ENCODE measurements at places on chromosomes 3 and 15.

- no peak for DNase-seq
These were observed 15.4 kb downstream of the MYH15 start for GRCh38 chr3:108494906-108495531.

GRCh38 chr3:42500909-42501308 lies 1.5 kb upstream of the VIPR1 start:
- DNase-seq, result no peak

DNA sequence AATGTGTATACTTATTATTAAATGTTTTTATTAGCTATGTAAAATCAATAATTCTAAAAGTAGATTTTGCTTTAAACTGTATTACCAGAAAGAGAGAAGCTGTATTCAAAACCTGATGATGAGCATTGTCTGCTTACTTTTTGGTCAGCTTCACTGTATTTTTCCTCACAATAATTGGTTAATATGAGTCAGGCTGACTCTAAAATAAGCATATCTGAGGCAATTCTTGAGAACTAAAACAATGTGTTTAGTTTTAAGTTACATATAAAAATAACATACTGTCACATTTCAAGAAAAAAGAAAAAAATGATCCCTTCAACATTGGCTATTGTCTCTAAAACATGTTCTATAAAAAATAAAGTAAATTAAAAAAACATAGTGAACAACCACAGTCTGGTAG lies 66.1 kb downstream of the EPHA3 start:
- peak; percentile 8 for DNase-seq

- no peak for DNase-seq
These were observed 151.6 kb downstream of the RSRC1 start for GRCh38 chr3:158261371-158261991.

DNA sequence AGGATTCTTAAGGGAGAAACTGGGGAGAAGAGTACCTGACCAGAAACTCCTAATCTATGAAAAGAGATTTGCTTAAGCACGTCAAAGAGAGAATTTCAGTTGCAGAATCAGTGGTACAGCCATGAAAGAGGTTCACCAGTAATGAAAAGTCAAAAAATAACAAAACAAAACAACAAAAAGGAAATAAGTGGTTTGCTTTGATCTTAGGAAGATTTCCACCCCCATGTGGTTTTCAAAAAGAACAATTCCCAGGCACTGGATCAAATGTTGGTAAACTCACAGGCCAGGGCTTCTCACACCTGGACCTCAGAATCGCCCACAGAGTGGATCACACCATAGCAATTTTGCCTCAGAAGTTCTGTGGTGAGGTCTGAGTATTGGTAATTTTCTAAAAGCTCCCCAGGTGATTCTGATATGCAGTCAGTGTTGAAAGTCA lies 67.5 kb downstream of the TMEM39A start:
- no peak for DNase-seq

DNA sequence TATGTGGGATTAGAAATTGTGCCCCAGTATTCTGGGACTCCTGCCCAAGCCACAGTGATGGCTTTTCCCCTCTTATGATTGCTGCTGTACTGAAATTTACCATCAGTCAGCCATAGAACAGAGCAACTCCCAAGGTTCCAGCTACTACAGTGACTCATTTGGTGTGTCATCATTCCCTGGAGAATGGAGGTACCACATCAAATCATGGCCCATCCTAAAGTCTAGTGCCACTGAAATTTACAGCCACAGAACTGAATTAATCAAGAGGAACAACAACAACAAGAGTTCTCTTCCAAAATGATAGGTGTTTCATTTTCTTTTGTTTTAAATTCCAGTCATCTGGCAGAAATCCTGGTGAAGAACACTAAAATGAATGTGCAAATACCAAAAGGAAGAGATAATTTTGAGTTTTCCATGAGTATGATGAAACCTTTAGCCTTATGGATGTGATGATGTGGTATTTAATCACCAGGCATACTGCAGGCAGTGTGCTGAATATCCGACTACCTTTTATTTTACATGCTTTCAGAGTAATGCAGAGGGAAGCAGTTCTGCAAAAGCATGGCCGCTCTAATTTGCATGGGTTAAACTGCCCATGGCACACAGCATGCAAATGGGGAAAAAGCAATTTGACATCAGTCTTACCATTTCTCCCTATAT lies 75.6 kb upstream of the SLC2A2 start:
- DNase-seq, result peak; percentile 88

DNA sequence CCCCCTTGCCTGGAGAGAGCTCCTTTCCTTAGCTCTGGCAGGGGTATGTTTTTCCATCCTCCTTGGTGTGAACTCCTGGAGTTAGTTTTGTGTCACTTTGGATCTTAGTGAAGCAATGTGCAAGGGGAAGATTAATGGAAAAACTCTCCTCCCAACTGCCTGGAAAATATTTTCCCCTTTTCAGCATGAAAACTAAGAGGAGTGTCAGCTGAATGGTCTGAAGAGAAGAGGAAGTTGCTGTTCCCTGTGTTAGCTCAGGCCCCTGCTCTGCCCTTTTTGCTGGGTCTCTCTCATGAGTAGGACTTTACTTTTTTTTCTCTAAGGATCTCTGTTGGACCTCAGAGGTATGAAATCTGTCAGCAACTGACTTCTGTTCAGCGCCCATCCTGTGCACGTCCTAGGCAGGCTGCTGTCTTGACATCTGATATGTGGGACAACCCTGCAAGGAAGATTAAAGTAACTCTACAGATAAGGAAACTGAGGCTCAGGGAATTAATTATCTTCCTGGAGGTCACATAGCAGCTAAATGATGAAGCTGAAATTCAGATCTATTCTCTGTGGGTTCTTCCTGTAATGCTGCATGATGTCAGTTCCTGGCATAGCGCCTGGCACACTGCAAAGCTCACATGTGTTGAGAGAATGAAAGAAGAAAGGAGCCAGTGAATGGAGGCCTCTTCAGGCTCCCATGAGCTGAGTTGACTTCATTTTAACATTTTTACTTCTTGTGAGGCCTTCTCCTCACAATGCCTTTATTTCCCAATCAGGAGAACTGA lies 109.7 kb upstream of the GALNT15 start:
- DNase-seq, result peak; percentile 92

- DNase-seq, result no peak
These were observed 21.8 kb downstream of the SPG11 start for GRCh38 chr15:44641651-44642050.

DNA sequence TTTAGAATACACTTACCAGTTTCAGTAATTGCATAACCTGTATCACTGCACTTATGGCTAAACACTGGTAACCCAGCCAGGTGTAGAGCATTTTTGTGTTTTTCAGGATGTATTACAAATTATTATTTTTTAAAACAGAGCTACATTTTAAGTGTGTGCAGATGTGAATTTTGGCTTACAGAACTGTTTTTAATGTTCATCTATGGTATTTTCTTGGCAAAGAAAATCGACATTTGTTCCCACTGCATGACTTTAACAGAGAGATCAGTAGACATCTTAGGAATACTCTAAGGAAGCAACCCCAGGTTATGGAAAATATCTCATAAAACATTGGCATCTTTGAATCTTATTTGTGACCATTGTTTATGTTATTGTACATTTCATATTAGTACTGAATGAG lies 73.3 kb downstream of the ATP13A4 start:
- DNase-seq, result no peak

DNA sequence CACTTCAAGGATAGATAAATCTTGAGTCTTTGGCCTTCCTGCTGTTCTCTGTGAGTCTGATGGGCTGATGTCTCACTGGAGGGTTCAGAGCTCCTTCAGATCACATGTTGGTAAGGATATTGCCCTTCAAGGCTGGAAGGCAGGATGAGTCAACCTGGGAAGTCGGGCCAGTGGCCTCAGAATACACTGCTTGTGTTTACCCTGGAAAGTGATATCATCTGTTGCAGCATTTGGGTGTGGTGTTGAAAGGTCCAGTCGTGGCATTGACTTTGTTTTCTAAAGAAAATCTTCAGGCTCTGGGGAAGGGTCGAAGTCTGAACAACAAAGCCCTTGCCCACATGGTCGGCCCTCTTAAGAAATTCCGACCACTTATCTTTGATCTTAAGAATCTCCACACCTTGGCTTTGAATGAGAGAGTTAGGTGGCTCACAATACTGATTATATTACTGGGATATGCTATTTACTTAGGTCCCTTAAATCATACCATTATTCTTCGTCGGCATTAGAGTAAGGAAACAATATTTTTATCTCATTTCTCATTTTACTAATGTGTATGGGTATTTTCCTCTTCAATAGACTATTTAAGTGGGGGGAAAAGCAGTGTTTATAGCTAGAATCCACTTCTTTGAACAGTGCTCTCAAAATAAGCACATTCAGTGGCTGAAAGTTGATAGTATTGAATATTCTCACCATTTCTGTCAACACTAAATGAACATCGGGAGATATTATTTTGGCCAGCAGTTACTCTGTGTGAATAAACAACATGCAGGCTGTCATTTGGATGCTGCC lies 303.9 kb upstream of the RASGRP1 start:
- DNase-seq, result peak; percentile 97

- no peak for DNase-seq
These were observed 95.3 kb downstream of the CHL1 start for GRCh38 chr3:291646-292436.

DNA sequence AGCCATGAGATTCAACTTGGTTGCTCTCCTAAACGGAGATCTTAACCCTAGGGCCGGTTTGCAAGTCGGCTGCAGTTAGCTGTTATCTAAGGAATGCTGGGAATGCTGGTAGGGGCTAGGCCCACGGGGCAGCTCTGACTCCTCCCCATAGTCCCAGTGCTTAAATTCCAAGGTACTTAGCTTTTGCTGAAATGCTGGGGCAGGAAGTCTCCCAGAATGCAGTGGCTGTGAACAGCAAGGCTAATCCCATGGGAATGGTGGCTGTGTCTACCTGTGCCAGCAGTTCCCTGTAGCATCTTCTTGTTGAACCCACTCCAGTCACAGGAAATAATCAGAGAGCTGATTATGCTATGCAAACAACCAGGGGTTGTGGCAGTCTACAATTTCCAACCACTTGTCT lies 102.5 kb upstream of the TJP1 start:
- DNase-seq, result peak; percentile 48

DNA sequence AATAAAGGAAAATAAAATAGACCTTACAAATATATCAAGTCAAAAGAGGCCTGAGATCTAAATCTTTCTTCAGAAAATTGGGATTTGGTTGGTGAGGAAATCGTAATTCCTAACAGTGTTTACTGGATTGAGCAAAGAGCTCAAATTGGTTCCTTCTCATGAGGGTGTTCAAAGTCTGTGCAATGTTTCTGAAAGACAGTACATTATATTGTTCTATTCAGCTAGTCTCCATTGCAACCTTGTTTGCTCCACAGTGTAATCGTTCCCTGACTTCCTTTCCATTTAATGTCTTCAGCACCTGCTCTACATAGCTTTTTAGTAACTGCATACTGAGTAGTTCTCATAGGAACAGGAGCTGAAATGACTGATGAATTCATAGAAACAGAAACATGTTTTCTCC lies 326.8 kb downstream of the SUCLG2 start:
- DNase-seq, result no peak

DNA sequence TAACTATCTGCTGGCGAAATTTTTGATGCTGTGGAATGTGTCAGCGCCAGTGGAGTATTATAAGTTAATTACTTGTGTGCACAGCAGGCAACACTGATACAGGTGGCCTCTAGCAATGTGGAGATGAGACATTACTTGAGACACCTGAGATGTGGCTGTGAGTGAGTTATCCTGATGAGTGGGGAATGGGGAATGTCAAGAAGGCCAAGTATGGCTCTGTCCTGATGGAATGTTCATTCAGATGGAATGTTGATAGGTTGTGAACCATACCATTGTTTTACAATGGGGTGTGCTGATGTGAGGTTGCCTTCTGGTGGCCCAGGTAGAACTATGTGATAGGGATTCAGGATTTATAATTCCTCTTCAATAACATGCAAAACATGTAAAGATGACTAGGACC lies 404.8 kb downstream of the PTPRG start:
- no peak for DNase-seq

GRCh38 chr3:177194299-177194698 lies 3.0 kb downstream of the TBL1XR1 start:
- DNase-seq, result no peak

DNA sequence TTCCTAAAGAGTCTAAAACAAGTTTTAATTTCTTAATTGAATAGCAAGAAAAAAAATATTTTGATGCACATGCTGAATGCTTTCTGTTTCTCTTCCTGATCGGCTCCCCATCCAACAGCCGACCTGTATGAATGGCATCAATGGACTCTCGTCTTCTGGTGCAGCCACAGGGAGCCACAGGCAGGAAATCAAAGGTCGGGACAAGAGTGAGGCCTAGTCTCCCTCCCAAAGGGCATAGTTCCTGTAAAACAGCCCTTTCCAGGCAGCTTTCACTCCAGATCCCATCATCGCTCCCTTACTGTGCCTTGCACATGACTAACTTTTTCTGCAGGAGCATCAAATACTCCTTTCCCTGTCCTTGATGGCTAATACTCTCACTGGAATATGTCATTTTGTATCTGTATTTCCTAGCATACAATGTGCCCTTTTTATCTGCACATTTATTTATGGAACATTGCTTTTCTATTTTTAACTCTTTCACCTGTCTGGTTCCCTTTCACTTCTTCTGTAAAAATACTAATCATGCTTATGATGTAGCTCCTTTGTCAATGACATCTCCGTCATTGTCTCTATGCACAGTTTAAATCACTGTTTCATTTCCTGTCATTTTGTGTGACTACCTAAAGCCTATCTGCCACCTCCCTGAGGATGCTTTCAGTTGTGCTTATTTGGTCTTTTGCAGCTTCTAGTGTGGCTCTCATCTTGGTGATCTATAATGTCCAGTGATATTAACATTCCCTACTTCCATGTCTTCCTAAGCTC lies 326.2 kb downstream of the CTNNB1 start:
- DNase-seq, result no peak

DNA sequence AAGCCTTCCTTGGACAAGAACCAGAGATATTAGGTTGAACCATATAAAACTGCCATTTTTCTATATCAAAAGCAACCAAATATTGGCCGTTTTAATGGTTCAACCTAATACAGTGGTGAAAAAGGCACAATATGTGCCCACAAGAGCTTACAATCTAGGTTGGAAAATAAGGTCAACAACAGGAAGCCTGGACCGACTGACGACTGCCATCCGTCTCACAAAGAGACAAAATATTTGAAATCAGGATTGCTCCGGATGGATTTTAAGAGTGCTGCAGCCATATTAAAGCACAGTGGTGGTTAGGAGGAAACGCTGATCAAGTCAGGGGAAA lies 1.4 kb downstream of the AHSG start:
- no peak for DNase-seq

All from GM23248 (cell line).